Fibroblast of gingiva (primary cell): ENCODE measurements at places on chromosomes 16 and 17.

- no peak for DNase-seq
Observed at GRCh38 chr17:59812139-59812538, 80.6 kb downstream of the TUBD1 start.

- no peak for DNase-seq
Observed at GRCh38 chr16:68402748-68403040, 45.6 kb downstream of the SMPD3 start.

- DNase-seq, result peak; percentile 19
Observed at GRCh38 chr17:78993241-78993956, 13.7 kb upstream of the LGALS3BP start.

DNA sequence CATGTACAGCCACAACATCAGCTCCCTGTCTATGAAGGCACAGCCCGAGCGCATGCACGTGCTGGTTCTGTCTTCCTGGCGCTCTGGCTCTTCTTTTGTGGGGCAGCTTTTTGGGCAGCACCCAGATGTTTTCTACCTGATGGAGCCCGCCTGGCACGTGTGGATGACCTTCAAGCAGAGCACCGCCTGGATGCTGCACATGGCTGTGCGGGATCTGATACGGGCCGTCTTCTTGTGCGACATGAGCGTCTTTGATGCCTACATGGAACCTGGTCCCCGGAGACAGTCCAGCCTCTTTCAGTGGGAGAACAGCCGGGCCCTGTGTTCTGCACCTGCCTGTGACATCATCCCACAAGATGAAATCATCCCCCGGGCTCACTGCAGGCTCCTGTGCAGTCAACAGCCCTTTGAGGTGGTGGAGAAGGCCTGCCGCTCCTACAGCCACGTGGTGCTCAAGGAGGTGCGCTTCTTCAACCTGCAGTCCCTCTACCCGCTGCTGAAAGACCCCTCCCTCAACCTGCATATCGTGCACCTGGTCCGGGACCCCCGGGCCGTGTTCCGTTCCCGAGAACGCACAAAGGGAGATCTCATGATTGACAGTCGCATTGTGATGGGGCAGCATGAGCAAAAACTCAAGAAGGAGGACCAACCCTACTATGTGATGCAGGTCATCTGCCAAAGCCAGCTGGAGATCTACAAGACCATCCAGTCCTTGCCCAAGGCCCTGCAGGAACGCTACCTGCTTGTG is 10.7 kb downstream of the CHST4 start:
- no peak for DNase-seq

GRCh38 chr17:9780552-9780951 is 10.8 kb downstream of the DHRS7C start:
- DNase-seq, result no peak

- no peak for DNase-seq
Observed at GRCh38 chr16:73714976-73715375, 581.6 kb upstream of the PSMD7 start.

GRCh38 chr17:39738568-39738901 is 797 bp downstream of the GRB7 start:
- DNase-seq, result no peak

DNA sequence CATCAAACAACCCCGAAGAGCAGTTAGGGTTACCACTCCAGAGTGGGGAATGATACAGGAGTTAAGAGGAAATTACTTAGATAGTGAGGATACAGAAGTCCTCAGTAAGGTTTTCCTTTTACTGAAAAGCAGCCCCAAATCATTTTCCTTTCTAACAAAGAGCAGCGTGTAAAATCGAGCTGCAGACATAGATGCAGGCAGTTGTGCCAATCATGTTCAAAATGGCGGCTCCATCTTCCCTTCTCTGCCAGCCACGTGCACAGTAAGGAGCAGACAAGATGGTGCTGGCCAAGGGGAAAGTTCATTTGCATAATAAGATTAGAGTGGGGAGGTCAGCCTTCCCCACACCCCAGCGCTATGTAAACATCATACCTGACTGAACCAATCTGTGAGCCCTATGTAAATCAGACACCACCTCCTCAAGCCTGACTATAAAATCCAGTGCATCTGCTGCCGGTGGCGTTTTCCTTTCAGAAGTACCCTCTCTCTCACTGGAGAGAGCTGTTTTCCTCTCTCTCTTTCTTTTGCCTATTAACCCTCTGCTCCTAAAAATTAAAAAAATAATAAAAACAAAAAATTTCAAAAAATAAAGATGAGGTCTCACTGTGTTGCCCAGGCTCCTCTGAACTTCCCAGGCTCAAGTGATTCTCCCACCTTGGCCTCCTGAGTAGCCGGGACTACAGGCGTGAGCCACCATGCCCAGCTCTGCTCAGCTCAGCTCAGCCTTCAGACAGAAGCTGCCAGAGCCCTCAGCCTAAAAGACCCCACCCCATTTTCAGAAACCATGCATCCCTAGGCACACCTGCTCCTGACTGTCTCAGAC is 2.6 kb upstream of the SRL start:
- no peak for DNase-seq

GRCh38 chr16:22614271-22614947 is 103.7 kb downstream of the NPIPB5 start:
- no peak for DNase-seq

- no peak for DNase-seq
Observed at GRCh38 chr17:39246274-39246673, 20.5 kb upstream of the STAC2 start.

DNA sequence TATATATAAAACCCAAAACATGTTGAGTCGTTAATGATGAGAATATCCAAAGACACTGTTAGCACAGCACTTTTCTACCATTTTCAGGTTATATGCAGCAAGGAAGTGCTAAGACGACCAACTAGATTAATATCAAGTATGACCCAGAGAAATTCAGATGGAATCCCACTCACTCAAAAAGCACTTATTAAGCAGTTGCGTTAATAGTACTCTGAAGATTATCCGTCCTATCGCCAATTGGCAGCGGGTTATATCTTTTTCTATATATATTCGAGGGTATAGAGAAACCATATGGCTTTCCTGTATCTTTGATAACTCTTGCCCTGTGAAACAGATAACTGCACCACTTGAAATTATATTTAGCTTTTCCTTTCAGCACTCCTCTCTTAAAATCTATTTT is 1.1 kb downstream of the CRLF3 start:
- no peak for DNase-seq

DNA sequence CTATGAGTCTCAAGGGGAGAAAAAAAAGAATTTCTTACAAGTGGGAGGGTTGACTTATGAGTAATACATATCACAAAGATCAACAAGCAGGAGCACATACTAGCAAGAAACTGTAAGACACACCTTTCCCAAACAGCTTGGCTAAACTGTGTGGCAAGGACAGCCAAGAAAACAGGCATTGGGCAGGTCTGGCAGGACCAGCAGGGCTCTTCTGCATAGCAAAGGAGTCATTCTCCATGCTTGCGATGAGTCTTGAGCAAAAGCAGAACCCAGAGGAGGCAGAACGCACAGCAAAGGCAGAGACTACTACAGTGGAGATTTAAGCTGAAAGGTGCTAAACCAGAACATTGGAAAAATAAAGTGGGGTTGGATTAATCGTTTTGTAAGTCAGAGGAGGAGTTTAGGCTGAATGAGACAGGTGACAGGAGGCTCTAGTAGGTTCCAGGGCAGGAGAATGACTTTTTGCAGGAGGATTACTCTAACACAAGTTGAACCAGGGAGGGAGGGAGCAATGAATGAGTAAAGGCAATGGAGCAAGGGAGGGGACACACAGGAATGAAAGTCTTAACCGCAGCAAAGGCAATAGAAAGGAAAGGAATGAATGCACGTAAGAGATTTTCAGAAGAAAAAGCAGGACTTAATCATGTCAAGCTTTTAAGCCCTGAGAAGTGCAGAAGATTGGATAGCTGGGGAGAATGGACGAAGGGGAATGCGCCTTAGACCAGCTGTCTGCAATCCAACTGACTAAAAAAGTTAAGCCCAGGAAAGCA is 2.7 kb downstream of the N4BP1 start:
- no peak for DNase-seq

GRCh38 chr17:35052780-35053179 is 10.7 kb downstream of the RFFL start:
- no peak for DNase-seq

DNA sequence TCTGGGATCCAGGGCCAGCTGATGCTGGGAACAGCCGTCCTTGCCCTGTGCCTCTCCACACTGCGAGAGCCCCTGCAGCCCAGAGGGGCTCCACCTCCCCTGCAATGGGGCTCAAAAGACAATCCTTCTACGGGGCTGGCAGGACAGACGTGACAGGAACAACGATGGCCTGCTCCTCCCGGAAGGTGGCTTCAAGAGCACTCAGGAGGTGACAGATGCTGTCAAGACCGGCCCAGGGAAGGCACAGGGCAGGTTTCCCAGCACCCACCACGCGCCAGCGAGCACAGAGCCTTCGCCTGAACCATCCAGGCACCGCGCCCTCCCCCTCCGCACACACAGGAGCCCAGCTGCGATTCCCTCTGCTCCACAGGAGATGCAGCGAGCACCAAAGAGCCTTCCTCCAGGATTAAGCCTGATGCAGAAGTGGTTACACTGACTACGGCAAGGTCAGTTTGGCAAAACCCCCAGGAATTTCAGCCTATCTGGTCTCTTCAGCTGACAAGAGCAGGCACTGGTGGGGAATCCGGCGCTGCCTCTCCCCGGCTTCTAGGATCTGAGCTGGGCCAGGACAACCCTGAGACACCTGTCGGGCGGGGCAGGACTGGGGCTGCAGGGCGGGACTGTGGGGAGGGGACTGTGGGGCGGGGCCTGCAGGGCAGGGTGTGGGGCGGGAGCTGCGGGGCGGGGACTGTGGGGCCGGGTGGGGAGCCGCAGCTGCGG is 103.4 kb downstream of the ZNF778 start:
- DNase-seq, result no peak

GRCh38 chr17:48671697-48672171 is 45.6 kb upstream of the HOXB9 start:
- DNase-seq, result peak; percentile 61

GRCh38 chr16:4152267-4152666 is 36.0 kb upstream of the ADCY9 start:
- DNase-seq, result no peak

GRCh38 chr17:61404663-61404912 is 4.9 kb downstream of the TBX2 start:
- DNase-seq, result no peak

- DNase-seq, result peak; percentile 68
Observed at GRCh38 chr17:7329997-7330637, 982 bp upstream of the NEURL4 start.

GRCh38 chr16:8581831-8582580 is 8.3 kb downstream of the TMEM114 start:
- DNase-seq, result no peak

DNA sequence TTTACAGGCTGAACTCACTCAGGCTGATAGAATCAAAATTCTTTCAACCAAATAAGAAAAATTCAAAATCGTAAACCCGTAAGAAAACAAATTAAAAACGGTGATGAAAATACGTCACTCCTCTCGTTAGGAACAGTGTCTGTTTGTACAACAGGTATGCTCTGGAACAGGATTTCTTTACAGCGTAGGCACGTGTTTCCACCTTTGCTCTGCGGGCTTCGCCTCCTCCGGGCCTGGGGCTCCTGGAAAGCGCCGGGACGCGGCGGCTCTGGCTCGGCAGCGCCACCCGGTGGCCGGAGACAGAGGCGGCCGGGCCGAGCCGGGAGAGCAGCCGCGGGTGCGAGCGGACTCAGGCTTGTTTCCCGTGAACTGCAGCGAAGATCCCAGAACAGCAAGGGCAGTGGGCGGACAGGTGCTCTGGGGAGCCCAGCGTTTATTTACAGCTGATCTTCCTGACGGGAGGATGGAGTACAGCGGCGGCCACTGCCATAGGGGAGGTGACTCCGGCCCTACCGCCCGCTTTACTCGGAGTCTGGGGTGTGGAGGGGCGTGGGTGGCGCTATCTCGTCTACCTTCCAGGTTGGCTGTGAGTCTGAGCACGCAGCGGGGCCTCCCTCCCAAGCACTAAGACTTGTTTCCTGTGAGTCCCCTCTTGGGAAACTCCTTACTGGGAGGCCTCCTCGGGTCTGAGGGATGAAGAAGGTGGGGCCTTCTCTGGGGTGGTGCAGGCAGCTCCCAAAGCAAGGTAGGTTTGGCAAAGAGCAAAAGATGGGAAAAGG is 40.5 kb upstream of the ATP2A3 start:
- DNase-seq, result no peak

DNA sequence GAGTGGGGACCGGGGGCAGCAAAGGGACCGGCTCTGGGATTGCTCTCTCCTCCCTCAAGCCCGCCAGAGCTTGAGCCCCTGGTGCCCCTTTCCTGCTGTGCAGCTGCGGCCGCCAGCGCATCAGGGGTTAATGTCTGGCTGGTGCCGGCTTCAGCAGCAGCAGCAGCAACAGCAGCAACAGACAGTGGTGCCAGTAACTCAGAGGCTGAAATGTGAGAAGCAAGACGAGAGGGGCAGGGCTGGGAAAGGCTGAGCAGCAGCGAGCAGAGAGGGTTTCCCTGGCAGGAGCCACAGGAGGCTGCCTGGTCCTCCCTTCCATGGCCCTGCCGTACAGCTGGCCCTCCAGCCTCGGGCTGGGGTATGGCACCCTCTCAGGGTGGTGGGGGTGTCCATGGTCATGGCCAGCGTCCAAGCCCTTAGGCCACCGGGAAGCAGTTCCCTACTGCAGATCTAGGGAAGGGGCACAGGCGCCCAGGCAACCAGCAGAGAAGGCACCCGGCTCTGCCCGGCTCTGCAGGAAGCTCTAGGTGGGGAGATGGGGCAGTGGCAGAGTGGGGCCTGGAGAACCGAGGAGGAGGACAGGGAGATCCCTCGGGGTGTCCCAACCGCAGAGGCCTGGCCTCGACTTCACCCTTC is 21.1 kb upstream of the TFAP4 start:
- peak; percentile 79 for DNase-seq

DNA sequence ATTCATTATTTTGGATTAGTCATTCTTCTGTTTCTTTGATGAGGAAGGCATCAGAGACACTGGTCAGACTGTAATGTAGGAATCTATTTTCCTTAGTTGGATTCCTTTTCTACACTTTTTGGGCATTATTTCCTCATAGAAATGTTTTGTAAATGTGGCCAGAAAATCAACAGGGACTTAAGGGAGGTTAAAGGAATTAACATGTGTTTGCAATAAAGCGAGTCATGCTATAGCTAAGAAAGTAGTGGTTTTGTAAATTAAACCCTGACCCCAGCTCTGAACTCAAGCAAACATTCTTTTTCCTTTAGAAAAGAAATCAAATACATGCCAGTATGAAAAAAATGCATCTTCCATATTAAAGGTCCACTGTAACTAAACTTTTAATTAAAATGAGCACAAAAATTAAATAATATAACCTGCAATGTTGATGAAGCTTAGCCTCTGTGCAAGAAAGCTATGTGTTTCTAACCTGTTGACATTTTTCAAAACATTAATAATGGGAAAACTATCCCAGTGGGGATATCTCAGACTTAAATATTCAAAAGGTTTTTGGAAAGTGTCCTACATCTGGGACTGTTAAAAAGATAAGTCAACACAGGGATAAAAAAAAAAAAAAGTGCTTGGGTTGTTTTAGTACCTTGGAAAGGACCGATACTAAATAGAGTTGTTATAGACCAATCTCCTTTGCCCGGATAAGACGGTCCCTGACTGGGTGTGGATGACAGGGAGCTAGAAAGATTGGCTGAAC is 428.0 kb downstream of the CA10 start:
- DNase-seq, result no peak
